ENCODE measurements at places on chromosomes 2 and 18.

- DNase-seq = no peak
These were observed 612.3 kb upstream of the FANCL start for GRCh38 chr2:58853420-58853819.

- DNase-seq = no peak
These were observed 307.1 kb downstream of the STK39 start for GRCh38 chr2:167940346-167940725.

GRCh38 chr2:192099742-192100141 lies 95.0 kb downstream of the TMEFF2 start:
- DNase-seq = no peak

GRCh38 chr2:217958884-217959225 lies 43.9 kb downstream of the TNS1 start:
- no peak for DNase-seq

DNA sequence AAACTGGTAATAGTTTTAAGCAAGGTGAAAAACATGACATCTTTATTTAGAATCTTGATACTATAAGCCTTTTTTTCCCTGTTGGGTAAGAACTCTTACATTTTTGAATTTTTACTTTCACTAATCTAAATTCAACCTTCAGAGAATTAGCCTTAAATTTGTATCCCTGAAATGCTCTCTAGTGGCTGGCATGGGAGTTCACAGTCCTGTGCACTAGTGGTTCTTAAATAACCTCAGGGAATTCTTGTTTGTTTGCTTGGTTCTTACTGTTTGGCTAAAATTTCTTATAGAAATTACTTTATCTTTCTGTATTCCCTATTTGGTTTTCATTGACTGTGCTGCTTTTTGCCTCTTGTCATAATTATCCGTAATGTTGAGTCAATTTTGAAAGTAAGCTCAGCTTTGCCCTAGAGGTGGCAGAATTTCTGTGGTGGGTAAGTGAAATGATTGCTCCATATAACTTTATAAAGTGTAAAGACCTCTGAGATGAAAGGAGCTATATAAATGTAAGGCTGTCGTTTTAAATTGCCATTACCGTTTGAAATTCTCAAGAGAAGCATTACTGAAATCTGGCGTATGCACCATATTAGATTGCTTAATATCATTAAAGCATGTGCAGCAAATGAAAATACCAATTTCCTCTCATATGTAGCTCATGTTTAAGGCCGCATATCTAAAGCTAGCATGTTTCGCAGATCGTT lies 391.3 kb upstream of the FIGN start:
- DNase-seq = no peak
